ENCODE measurements at places on chromosomes 16 and 17.

GRCh38 chr17:77914385-77915254 lies 43.9 kb upstream of the TNRC6C start:
- H3K27me3 ChIP-seq, result peaks cover 83% of the 10 kb centered on the region
- no peak overlapping the region for H3K4me3 ChIP-seq
- H3K27ac ChIP-seq, result no peak overlapping the region
- no peaks in the 10 kb centered on the region for H3K36me3 ChIP-seq
- no peak for DNase-seq

- no peak for DNase-seq
- peaks cover 40% of the 10 kb centered on the region for H3K36me3 ChIP-seq
- peaks cover 61% of the 10 kb centered on the region for H3K4me1 ChIP-seq
- peak overlapping the region; percentile 69 for H3K4me3 ChIP-seq
- peak overlapping the region; percentile 88 for H3K27ac ChIP-seq
- H3K27me3 ChIP-seq, result no peaks in the 10 kb centered on the region
These were observed 10.0 kb downstream of the GGA2 start for GRCh38 chr16:23500212-23500861.

- H3K4me1 ChIP-seq, result peaks cover 22% of the 10 kb centered on the region
- no peaks in the 10 kb centered on the region for H3K27me3 ChIP-seq
- DNase-seq, result no peak
- H3K27ac ChIP-seq, result peak overlapping the region; percentile 87
- H3K36me3 ChIP-seq, result peaks cover 31% of the 10 kb centered on the region
These were observed 713 bp downstream of the RHOT2 start for GRCh38 chr16:668519-669171.

GRCh38 chr17:9536061-9536460 lies 39.6 kb downstream of the STX8 start:
- H3K27me3 ChIP-seq, result no peaks in the 10 kb centered on the region
- no peak overlapping the region for H3K4me3 ChIP-seq
- no peak for DNase-seq
- peaks cover 10% of the 10 kb centered on the region for H3K4me1 ChIP-seq
- no peak overlapping the region for H3K27ac ChIP-seq

- no peaks in the 10 kb centered on the region for H3K27me3 ChIP-seq
- H3K27ac ChIP-seq, result no peak overlapping the region
- H3K4me1 ChIP-seq, result peaks cover 28% of the 10 kb centered on the region
- H3K4me3 ChIP-seq, result no peak overlapping the region
- no peak for DNase-seq
- peaks cover 18% of the 10 kb centered on the region for H3K36me3 ChIP-seq
These were observed 669.3 kb downstream of the WWOX start for GRCh38 chr16:78768718-78769117.

DNA sequence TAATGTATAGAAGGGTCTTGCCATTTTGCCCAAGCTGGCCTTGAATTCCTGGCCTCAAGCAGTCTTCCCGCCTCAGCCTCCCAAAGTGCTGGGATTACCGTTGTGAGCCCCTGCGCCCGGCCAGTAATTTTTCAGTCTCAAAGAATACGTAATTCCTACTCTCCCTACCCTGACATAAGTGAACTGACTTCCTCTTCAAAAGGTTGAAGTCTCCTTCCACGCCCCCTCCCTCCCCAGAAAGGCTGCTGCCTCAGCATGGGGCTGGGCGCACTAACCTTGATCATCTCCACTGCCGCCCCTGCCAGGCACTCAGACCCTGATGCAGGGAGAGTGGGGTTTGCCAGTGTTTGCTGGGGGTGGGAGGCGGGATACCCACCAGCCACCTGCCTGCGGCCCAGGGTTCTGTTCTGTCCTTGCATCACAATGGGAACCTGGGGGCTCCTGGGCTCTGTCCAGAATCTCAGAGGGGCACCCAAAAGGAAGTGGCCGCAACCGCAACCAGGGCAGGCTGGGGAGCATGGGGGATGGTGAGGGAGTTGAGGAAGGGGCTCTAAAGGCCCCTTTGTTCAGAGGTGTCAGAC lies 27.5 kb downstream of the KIFC3 start:
- H3K4me3 ChIP-seq, result no peak overlapping the region
- no peak for DNase-seq
- no peaks in the 10 kb centered on the region for H3K27me3 ChIP-seq
- no peaks in the 10 kb centered on the region for H3K36me3 ChIP-seq
- H3K4me1 ChIP-seq, result no peaks in the 10 kb centered on the region

DNA sequence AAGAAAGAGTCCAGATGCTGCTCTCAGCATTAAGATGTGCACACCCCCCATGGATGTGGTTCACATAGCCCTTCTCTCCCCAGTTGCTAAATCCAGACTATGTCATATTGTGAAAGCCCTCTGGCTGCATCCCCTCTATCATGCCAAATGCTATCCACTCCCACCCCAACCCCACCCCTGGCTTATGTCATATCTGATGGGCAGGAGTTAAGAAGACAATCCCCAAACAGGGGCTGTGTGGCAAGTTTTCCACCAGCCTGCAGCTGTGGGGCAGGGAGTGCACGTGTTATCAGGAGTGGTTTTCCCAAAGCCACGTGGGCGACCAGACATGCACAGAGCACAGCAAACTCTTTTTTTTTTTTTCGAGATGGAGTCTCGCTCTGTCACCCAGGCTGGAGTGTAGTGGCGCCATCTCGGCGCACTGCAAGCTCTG lies 10.0 kb downstream of the FAM117A start:
- peaks cover 31% of the 10 kb centered on the region for H3K4me1 ChIP-seq
- H3K27ac ChIP-seq, result no peak overlapping the region
- peaks cover 30% of the 10 kb centered on the region for H3K36me3 ChIP-seq
- no peaks in the 10 kb centered on the region for H3K27me3 ChIP-seq
- DNase-seq, result no peak

DNA sequence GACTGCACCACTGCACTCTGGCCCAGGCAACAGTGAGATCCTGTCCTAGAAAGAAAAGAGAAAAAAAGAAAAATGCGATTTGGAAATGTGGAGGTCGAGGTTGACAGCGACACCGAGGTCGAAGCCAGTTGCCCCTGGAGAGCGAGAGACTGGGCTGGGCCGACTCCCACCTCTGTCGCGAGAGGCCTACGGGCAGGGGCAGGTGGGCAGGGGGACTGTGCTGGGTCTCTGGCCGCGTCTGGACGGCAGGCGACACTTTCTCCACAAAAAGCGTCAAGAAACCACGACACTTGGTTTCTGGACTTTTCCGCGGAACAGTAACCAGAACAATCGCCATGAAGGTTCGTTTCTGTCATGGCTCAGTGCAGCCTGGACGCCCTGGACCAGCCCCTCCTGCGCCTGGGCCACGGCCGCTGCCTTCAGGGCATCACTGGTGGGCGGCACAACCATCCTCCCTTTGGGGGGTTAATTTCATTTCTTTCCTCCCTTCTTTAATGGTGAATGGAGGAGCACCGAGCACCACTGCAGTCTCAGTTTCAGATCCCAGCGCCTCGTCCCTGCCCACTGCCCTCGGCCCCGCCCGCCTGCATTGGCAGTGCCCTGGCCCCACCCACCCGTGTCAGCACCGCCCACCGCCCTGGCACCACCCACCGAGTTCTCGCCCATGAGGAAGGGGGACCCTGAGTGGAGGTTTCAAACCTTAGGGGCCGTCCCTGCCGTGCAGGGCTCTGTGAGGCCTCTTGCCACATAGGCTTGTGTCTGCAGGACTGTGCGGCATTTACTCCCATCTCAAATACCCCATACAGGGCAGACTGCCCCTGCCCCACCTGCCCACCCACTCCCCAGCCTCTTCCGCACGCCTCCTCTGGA lies 18.5 kb upstream of the CDH15 start:
- no peak overlapping the region for H3K4me3 ChIP-seq
- no peak overlapping the region for H3K27ac ChIP-seq
- no peaks in the 10 kb centered on the region for H3K27me3 ChIP-seq
- DNase-seq, result no peak

DNA sequence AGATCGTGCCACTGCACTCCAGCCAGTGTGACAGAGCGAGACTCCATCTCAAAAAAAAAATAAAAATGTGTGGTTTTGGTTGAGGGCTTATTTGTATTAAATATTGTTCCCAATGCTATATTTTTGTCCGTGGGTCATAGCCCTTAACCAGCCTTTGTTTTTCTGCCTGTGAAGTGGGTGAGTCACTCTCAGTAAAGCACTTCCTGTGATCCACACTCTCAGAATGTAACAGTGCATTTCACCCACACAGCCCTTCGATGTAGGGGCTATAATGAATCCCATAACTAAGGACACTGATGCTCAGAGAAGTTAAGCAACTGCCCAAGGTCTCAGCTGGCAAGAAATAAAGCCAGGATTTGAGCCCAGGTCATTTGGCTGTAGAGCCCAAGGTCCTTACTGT lies 34.7 kb upstream of the POLR3E start:
- H3K4me3 ChIP-seq, result no peak overlapping the region
- no peaks in the 10 kb centered on the region for H3K27me3 ChIP-seq
- peaks cover 49% of the 10 kb centered on the region for H3K36me3 ChIP-seq
- no peaks in the 10 kb centered on the region for H3K4me1 ChIP-seq
- no peak for DNase-seq

DNA sequence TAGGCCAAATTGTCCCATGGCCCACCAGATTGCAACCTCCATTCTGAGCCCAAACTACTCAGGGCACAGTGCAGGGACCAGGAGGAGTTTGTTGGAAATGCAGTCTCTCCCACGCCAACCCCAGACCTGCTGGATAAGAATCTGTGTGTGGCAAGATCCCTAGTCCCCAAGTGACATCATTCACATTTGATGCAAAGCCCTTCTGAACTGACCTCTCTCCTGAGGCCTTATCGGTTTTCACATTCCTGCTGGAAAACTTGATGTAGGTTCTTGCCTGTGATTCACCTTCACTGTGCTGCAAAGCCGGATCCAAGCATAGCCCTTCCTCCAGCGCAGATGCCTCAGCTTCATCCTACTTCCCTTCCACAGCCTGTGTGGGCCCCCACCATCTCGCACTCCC lies 6.6 kb upstream of the SHCBP1 start:
- H3K36me3 ChIP-seq, result peaks cover 3% of the 10 kb centered on the region
- H3K27ac ChIP-seq, result no peak overlapping the region
- no peaks in the 10 kb centered on the region for H3K27me3 ChIP-seq
- H3K4me3 ChIP-seq, result no peak overlapping the region
- no peak for DNase-seq

DNA sequence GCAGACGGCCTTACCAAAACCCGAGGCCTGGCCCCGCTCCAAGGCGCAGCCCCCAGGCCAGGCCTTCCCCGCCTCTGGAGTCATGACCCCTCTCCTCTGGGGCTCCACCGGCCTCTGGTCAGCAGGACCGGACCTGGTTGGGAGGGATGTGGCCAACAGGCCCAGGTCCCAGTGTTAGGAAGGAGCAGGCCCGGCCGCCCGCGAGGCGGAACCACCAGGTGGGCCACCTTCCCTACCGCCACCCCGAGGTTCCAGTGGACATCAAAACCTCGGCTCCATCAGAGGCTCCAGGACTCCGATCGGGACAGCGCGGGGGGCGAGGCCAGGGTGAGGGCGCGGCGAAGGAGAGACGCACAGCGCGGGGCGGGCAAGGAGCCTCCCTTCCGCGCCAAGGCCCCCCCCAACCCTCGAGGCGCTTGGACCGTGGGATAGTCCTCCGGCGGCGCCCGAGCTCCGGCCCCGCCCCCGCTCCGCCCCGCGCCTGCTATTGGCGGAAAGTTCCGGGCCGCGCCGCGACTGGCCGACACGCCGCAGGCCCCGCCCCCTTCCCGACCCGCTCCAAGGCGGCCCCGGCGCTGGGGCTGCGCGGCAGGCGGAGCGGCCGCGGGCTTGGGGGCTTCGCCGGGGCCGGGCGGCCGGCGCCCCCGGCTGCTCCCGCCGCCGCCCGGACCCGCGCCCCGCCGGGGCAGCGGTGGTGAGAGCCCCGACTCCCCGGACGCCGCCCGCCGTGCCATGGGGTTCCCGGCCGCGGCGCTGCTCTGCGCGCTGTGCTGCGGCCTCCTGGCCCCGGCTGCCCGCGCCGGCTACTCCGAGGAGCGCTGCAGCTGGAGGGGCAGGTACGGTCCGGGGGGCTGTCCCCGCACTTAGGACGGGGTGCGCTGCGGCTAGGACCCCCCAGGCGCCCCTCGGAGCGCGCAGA lies at the start of gene METRN:
Gene METRN (plus strand): TSS at position 561 of the 919 bp plus-strand sequence. CDS start 172 bp downstream, at position 733.
- peaks cover 42% of the 10 kb centered on the region for H3K27me3 ChIP-seq
- peak; percentile 74 for DNase-seq
- peak within 1 kb of the TSS; percentile 72 for H3K4me3 ChIP-seq
- H3K27ac ChIP-seq, result peak within 1 kb of the TSS; percentile 37
- H3K4me1 ChIP-seq, result peaks cover 9% of the 10 kb centered on the region
- H3K36me3 ChIP-seq, result no peaks in the 10 kb centered on the region

DNA sequence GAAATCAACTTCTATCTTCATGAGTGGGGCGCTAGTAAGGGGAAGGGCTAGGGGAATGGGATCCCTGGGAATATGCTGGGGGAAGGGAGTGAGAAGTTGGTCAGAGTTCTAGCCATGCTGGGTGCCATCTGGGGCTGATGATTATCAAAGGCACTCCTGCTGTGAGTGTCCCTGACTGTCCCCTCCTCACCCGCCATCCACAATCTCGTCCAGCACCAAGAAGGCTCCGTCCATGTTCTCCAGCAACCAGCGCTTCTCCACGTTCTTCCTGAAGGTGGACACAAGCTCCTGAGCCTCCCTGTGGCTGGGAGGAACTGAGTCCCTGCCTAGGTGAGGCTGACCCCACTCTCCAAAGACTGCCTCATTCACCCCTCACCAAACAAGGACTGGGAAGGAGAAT lies 5.6 kb downstream of the COPZ2 start:
- no peak for DNase-seq
- peaks cover 6% of the 10 kb centered on the region for H3K4me1 ChIP-seq
- peaks cover 61% of the 10 kb centered on the region for H3K27me3 ChIP-seq
- no peak overlapping the region for H3K4me3 ChIP-seq
- no peaks in the 10 kb centered on the region for H3K36me3 ChIP-seq

DNA sequence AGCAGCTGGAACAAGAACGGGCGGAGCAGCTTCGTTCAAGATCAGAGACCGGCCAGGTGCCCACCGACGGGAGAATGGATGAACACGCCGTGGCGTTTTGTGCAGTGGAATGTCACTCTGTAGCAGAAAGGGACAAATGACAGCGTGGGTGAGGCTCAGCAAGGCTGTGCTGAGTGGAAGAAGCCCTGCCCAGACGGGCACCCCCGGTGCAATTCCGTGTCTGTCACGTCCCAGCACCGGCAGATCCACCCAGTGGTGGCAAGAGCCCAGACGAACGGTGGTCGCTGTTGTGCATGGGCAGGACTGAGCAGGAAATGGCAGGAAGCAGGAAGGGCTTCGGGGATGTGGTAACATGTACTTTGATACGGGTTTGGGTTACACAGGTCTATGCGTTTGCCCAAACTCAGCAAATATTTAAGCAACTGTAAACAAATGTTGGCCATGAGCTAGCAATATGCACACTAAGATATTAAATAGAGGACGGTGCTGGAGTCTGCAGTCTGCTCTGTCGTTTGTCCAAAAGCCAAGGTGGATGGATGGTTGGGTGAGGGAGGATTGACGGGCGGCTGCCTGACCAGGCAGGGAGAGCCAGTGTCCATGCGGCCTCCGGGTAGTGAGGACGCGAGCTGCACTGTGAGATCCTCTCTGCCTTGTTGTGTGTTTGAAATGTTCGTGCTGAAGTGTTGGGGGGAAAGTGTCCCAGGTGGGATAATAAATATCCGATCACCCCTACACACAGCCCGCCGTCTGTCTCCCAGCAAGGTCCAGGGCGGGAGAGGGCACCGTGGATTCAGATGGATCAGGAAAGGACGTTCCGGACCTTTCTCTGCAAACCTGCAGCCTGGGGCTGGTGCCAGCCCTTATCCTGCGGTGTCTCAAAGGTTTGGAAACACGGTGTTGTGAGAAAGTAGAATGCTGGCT lies 48.4 kb downstream of the COX4I1 start:
- no peak overlapping the region for H3K27ac ChIP-seq
- no peak overlapping the region for H3K4me3 ChIP-seq
- peaks cover 45% of the 10 kb centered on the region for H3K4me1 ChIP-seq
- DNase-seq, result no peak
